Fibroblast of upper back skin (primary cell): ENCODE measurements at places on chromosomes 4 and X.
A peak's percentile ranks its signal among the peaks of the same experiment; 100 is the strongest.

GRCh38 chr4:168480931-168481611 lies 779 bp upstream of the DDX60L start:
- DNase-seq: peak; percentile 82

- no peak for DNase-seq
Measured at GRCh38 chrX:54157561-54157960, 25.5 kb downstream of the FAM120C start.

- DNase-seq: peak; percentile 23
Measured at GRCh38 chrX:32293962-32294700, 917.2 kb downstream of the DMD start.

DNA sequence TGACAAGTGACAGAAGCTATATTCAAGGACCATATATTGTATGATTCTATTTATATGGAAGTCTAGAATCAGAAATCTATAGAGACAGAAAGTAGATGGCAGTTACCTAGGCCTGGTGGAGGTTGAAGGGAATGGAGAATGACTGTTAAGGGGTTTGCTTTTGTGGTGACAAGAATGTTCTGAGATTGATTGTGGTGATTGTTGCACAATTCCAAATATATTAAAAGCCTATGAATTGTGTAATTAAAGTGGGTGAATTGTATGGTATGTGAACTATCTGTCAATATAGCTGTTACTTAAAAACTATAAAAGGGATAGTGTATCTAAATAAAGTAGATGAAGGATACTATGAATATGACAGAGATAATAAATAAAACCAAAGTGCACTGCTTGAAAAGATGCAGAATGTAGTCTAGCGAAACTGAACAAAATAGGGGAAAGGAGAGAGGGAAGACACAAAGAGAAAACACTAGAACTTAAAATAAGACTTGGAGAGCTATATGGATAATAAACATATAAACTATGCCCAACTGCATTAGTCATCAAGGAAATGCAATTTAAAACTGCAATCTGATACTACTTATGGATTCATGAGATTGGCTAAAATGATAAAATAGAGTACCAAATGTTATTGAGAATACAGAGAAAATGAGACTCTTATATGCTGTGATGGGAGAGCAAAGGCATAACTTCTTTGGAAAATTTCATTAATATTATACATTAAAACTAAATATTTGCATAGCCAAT lies 82.1 kb upstream of the BANK1 start:
- DNase-seq: peak; percentile 23

- no peak for DNase-seq
Measured at GRCh38 chrX:41293269-41293668, 40.7 kb upstream of the DDX3X start.

DNA sequence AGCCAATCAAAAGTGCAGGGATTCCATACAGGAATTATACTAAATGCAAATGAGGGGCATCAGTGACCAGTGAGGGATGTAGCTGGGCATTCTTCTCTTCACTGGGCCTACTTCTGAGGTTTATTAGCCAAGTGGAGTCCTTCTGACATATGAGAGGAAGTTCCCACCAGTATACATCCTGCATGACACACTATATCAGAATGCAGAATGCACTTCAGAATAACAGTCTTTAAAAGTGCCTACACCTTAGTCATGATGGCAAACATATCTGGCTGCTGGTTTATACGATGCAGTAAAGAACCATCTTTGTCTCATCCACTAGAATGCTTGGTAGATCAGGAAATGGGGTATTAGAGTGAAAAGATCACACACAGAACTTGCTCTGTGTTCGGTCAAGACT lies 180.3 kb upstream of the PPARGC1A start:
- DNase-seq: peak; percentile 81

DNA sequence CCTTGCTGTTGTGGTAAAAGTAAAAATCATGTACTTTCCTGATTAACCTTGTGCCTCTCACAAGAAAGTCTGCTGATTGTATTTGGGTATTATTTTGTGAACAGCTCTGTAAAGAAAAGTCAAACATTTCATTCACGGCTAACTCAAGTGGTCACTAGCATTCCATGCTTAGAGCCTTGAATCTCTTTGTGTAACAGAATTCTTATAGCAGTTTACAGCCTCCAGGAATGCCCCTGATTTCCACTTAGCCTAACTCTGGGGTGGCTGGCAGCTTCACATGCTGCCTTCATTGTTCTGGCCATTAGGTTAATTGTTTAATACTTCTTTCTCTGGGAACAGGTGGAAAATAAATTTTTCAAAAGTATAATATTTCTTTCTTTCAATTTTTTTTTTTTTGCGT lies 226.7 kb downstream of the RBMX2 start:
- no peak for DNase-seq

- DNase-seq: no peak
Measured at GRCh38 chr4:109044431-109044830, 258.0 kb downstream of the COL25A1 start.

DNA sequence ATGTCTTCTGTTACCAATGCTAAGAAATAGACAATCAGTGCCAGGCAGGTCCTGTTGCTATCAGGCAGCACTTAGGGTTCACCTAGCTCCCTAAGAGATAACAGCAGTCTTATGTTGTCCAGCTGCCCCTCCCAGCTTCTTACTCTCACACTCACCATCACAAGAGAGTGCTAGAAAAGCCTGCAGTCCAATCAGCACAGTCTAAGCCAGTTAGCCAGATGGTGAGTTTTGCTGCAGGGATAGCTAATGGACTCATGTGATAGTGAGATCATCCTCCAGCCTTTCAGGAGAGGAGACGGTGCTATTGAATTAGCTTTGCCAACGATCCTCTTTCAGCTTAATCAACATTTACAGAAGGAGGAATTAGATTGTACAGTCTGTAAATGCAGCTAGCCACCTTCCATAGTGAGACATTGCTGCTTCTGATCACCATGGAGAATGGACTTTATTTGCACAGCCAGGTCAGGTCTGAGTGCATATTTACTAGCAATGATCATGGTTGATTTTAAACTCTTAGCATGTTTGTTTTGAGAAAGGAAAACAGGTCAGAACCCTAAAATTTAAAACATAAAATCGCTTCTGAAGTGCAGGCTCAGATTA lies 438.3 kb downstream of the CENPC start:
- no peak for DNase-seq

GRCh38 chr4:39922399-39922798 lies 55.3 kb downstream of the PDS5A start:
- no peak for DNase-seq

DNA sequence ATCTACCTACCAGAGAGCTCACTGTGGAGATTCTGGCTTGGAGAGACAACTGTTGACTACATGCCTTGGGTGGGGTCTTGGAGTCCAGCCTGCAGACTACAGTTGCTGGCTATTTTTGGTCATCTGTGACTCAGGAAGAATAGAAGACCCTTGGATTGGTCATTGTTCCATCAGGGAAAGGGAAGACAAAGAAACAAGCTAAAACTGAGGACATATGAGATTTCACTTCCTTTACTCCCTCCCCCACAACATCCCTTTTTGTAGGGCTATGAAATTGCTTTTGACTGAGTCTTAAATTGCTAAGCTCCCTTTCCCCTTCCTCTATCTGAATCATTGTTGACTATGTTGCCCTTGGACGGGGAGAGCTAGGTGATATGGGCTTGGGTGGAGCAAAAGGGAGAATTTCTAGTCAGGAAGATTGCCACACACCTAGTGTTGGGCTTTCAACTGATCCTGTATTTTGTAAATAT lies 11.7 kb downstream of the MSN start:
- DNase-seq: peak; percentile 75

DNA sequence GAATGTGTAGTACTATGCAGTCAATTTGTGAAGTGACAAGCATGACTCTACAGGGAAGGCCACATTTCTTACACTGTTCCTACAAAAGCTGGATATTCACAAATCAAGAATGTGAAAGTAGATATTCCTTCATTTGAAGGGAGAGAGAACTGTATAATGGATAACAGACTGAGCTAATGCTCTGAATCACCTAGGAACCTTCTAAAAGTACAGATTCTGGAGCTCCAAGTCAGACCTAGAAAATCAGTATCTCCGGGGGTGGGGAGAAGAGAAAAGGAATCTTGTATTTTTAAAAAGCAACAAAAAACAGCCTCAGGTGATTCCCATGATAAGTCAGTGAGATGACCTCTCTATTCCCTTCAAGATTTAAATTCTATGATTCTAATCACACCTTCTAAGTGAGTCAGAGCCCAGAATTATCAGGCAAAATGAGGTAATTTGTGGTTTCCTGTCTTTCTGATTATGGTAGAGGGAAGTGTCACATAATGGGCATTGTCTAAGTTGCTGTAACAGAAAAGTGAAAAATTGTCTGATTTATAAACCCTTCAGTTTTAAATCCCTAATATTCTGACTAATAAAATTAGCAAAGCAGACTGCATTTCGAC lies 80.9 kb downstream of the IL21 start:
- no peak for DNase-seq

DNA sequence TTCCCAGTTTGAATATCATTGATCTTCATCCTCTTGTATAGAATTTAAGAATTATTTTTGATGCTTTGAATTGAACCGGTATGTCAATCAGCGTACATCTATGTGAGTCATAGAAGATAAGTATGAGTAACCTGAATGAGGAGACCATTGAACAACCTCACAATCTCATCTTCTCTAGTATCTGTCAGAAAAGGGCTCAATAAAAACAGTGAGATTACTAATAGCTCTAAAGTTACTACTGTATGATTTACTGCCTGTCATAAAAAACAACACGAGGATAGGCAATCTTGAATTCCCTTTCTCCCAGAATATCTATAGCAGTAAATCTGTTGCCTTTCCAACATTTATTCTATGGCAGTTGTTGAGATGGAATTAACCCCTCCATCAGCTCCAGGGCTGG lies 36.1 kb downstream of the PHOX2B start:
- no peak for DNase-seq

GRCh38 chr4:140523370-140523856 lies 555 bp upstream of the ELMOD2 start:
- DNase-seq: no peak

DNA sequence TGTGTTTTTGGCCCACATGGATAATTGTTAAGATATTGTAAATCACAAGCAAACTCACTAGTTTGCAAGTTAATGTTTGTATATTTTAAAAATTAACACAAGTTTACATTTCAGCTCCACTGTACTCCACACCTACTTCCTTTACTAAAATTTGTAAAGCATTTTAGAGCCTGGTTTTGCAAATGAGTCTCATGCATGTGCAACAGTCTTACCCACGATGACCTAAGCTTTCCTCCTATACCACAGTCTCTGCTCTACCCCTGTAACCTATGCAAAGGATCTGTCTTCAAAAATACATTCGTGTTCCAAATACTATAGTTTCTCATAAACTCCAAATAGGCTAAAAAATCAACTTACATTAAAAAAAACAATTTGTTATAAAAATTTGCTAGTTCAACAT lies 10.2 kb downstream of the BDH2 start:
- DNase-seq: no peak
